ENCODE measurements at places on chromosomes 11 and 22.

DNA sequence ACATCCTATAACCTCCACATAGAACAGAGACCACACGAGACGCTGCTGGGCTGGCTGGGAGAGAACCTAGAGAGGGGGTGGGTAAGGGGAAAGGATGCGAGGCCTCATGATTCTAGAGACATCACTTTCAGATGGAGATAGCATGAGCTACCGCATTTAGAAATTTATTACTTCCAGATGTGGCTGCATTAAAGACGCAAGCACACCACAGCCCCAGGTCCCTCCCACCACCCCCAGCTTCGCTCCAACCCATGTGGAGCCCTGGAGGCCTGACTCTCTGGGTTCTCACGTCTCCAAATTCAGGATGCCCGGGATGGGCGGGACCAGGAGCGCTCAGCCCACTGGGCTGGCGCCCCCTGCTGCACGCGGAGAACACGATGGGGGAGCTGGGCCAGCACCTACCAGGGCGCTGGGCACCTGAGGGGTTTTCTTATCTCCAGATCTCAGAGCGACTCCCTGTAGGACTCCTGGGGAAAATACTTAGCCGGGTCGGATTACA lies 13.6 kb downstream of the MRPL21 start:
- DNase-seq = peak; percentile 15

GRCh38 chr11:94705891-94706615 lies 62.1 kb upstream of the AMOTL1 start:
- no peak for DNase-seq

DNA sequence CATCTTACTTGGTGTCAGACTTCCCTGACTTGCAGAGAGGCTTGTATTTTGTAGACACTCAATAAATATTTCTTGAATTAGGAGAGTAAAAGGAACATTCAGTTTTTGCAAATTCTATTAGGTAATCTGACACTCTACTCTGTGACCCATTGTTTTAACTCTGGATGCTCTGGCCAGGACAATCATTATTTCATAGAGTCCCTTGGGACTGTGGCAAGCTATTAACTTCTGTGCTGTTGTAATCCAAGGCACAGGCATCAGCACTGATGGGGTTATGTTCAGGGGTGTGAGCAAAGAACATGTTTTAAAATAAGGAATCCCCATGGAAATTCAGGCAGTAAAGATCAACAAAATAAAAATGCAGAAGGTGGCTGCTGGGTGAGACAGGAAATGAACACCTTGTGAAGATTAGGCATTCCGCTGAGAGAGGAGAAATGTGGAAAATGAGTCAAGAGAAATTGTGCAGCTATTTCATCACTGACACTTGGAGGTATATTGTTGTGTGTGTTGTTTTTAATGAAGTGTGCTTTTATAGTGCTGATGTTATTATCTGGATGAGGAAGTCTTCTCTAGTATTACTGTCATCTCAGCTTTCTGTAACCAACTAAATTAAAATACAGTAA lies 175.2 kb downstream of the WNT11 start:
- DNase-seq = no peak

GRCh38 chr11:119739975-119740374 lies 11.0 kb upstream of the NECTIN1 start:
- DNase-seq = no peak

DNA sequence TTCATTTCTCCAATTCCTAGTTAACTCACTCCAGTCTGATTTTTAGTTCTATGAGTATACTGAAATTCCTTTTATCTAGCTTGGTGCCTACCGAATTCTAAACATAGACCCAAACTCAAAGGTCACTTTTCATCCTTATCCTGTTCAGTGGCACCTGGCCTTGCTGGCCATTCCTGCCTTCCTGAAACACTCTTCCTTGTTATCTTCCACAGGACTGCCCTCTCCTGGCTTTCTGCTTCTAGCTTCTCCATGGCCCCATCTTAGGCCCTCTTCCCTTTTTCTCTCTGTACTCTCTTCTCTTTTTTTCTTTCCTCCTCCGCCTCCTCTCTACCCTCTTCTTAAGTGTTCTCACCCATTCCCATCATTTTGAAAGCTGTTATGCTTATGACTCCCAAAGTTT lies 87.3 kb downstream of the WNT11 start:
- DNase-seq = no peak

DNA sequence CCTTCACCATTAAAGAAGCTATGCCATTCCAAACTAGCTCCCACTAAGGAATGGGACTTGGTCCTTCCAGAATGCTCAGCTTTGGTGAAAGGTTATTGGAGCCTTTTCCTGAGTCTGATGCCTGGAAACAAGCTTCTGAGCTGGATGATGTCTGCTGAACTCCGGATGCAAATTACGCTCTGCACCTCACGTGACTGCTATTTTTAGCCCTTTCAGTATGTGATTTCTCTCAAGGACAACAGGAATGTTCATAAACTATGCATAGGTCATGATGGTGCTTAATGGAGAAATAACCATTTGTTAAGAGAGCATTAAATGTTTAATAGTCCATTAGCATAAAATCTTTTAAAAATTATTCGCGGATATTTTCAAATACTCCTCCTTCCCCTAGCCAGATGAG lies 631.4 kb upstream of the KIRREL3 start:
- DNase-seq = no peak

DNA sequence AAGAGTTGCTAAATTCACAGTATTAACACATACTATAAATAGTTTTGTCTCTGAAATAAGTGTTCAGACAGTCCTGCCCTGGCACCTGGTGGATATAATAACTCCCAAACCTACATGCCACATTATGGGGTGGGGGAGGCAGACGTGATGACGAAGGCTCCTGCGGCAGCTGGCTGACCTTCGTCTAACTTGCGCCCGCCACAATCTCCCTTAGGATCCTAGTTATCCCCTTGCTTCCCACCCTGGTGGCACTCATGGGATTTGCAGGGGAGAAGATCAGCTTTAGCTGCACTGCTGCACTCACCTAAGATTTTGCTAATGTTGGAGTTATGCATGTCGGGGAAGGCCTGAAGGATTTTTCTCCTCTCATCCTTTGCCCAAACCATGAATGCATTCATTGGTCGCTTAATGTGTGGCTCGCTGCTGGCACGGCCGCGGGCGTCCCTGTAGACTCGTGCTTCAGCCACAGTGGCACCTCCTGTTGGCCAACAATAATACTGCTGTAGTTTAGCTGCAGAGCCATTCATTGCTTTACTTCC lies 367.6 kb downstream of the SOX6 start:
- peak; percentile 38 for DNase-seq

DNA sequence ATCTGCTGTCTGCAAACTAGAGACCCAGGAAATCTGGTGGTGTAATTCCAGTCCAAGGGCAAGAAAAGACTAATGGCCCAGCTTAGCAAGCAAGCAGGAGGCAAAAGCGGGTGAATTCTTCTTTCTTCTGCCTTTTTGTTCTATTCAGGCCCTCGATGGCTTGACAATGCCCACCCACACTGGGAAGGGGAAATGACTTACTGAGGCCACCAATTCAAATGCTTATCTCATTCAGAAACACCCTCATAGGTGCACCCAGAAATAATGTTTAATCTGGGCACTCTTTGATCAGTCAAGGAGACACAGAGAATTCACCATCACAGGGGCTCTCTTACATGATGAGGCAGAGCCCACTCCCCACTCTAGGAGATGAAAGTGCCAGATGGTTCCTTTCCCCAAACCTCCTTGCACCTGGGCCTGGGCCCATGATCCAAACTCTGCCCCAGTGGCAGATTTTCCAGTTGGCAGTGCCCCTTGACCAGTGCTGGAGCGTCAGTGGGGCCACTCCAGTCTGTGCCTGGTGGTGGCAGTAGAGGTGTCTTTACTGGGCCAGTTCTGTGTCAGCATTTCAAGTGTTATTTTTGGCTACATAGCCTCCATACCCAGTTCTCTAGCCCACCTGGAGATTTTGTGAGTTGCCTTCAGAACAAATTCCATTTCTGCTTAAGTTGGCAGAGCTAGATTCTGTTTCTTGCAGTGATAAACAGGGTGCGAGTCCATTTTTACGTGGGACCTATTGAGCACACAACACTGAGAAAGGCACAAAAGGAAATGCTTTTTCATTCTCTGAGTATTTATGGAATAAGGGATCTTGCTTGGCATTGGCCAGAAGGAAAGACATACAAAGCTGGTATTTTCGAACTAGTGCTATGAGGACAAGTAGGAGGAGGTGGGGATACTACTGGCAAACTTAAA lies 7.5 kb downstream of the ELMOD1 start:
- DNase-seq = no peak

DNA sequence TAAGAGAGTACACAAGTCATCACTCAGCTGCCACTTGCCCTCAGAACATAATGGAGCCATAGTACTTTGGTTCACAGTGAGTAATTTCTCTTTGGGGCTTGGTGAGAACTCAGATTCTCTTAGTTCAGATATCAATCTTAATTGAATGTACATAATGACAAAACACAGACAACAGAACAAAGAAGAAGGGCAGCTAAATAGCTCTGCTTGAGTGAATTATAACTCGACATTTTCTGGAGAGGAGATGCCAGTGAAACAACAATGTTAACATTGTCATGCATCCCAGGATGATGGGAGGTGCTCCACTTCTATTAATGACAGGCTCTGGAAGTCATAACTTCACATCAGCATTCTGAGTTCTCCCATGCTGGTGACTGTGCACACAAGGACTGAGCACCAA lies 508.1 kb downstream of the TMEM135 start:
- DNase-seq = no peak

GRCh38 chr11:36426226-36426848 lies 83.7 kb downstream of the TRAF6 start:
- DNase-seq = no peak

GRCh38 chr22:42925598-42925997 lies 68.5 kb upstream of the ARFGAP3 start:
- no peak for DNase-seq

GRCh38 chr22:24030186-24030702 lies 19.1 kb downstream of the CABIN1 start:
- DNase-seq = no peak

GRCh38 chr11:96397863-96398262 lies 8.1 kb downstream of the JRKL start:
- DNase-seq = no peak

- no peak for DNase-seq
Observed at GRCh38 chr22:23970816-23971486, 3.3 kb downstream of the DDT start.

DNA sequence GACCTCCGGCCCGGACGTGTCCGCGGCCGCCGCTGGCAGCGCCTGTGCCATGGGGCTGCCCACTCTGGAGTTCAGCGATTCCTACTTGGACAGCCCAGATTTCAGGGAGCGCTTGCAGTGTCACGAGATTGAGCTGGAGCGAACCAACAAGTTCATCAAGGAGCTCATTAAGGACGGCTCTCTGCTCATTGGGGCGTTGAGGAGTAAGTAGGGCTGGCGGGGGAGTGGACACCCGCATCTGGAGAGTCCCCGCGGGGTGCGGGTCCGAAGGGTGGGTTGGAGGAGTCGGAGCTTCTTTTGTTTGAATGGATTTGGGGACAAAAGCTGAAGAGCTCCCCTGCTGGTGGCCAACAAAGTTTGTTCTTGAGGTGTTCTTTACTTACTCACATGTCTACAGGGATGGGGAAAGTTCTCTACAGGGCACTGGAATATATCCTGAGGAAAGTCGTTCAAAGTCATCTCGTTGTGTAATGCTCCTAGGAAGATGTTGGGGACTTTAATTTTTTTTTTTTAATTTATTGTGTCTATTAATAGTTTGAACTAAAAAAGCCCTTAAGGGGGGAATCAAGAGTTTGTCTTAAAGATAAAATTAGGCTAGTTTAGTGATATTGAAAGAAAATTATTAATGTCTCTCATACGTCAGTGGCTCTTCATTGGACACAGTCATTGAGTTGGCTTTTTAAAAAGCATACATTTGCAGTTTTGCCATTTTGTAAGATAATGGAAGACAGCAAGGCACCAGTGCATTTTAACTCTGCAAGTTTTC lies 725 bp downstream of the ARHGAP42 start:
- DNase-seq = peak; percentile 74

- DNase-seq = no peak
Observed at GRCh38 chr11:1126491-1126926, 31.2 kb upstream of the MUC5AC start.

GRCh38 chr11:528166-528814 lies 7.1 kb downstream of the HRAS start:
- DNase-seq = no peak

DNA sequence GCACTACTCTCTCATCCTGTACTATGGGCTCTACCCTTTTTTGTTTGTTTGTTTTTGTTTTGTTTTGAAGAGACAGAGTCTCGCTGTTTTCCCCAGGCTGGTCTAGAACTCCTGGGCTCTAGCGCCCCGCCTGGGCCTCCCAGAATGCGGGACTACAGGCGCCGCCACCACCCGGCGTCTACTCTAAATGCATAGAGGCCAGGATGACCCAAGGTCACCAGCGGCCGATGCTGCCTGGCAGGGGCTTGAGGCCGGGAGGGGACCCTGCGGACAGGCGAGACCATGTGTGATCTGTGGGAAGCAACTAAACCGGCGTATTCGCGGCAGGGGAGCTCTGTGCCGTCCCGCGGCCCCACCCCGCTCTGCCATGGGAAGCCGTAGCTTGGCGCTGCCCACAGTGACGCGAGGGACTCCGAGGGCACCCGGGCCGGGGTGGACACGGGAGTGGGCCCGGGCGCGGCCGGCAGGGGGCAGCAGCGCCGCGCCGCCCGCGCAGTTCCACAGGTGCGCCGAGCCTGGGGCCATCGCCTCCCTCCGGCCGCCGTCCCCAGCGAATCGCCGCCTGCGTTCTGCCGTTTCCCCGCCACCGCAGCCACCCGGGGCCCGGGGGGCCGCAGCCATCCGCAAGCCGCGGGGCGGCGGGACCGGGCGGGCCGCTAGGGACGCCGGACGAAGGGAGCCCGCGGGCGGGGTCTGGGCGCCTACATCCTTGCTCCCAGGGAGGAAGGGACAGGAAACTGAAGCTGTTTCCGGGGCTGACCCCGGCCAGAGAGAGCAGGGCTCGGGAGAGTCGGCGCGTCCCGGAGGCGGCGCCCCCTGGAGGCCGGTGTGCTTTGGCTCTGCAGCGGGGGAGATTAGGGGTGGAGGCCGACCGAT lies 12.3 kb upstream of the HDHD5 start:
- DNase-seq = no peak

DNA sequence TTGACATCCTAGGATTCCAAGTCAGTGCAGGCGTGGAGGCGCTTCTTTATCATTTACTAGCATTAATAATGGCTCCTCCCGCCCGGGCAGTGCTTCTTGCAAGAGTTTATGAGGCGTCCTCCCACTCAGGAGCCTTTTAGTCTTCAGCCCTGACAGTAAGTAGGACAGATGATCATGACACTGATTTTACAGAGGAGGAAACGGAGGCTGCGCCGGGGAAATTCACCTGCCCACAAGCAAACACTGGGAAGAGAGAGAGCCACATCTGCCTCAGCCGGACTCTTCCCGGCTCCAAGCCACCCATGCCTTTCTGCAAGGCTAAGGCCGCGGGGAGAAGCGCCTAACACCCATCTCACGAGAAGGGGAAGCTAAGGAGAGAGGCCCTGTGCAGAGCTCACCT lies 35.9 kb downstream of the KIAA0930 start:
- no peak for DNase-seq

GRCh38 chr22:40434106-40434505 lies 63.7 kb downstream of the SGSM3 start:
- no peak for DNase-seq

GRCh38 chr11:95074792-95075563 lies 8.3 kb downstream of the SRSF8 start:
- DNase-seq = no peak

Data from iPS DF 19.7 (cell line).